Astrocyte of the spinal cord (primary cell): ENCODE measurements at places on chromosomes 3 and 15.

- DNase-seq: no peak
Observed at GRCh38 chr15:39312984-39313383, 267.9 kb upstream of the THBS1 start.

GRCh38 chr3:111850537-111850936 is 8.5 kb upstream of the PHLDB2 start:
- DNase-seq: peak; percentile 49

- DNase-seq: no peak
Observed at GRCh38 chr3:178686826-178687225, 150.6 kb downstream of the KCNMB2 start.

DNA sequence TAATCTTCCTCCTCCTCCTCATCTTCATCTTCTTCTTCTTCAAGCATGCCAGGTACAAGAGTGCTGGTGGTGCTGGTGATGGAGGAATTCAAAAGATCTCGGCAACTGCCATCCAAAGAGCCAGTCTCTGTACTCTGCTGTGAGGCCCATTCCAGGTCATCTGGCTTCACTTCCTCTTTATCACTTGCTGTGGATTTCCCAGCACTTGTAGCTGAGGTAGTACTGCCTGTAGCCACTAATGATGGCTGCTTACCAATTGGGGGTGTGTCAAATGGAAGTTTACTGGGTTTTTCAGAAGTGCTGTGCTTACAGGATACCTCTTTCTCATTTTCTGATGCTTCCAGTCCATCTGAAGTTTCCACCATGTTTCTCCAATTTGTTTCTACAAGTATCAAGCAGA is 28.8 kb upstream of the SHC4 start:
- DNase-seq: no peak

- no peak for DNase-seq
Observed at GRCh38 chr3:104257486-104257885, 1109.2 kb upstream of the ALCAM start.

GRCh38 chr3:181888234-181888633 is 176.5 kb downstream of the SOX2 start:
- DNase-seq: no peak
